ENCODE measurements at places on chromosomes 12 and 14.
A peak's percentile ranks its signal among the peaks of the same experiment; 100 is the strongest.

DNA sequence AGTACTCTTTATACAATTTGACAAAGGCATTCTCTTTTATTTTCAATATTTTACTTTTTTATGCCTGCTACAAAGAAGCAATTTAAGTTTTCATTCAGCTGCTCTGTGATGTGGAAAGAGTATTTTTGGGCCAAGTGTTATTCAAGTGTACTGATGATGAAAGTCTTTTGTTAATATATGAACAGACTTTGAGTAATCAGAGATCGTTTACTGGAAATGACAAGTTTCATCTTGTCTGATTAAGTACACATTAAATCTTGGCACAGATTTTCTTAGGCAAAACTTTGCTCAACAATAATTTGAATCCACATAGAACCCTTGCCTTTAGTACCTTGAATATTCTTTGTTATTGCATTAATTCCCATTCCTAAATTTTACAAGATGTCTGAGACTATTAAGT lies 13.3 kb upstream of the PZP start:
- no peak for DNase-seq

- no peak for DNase-seq
These were observed 128.4 kb downstream of the TTC8 start for GRCh38 chr14:88952901-88953300.

DNA sequence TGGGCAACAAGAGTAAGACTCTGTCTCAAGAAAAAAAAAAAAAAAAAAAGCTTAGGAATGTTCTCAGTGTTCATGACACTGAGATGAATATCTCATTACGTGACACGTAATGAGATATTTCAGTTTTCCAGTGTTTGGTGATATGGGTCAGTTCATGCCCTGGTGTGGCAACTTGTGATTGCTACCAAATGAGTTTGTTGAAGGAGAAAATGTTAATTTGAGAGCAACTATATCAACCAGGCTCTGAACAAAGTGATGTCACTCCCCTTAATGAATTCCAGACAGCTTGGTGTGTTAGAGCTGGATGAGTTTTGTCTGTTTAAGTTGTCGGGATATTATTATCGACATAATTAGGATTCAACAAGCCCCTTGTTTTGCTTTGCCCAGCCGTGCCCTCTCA lies 211.7 kb downstream of the DPF3 start:
- no peak for DNase-seq

- DNase-seq = no peak
These were observed 38.0 kb downstream of the CLMN start for GRCh38 chr14:95281560-95282176.

DNA sequence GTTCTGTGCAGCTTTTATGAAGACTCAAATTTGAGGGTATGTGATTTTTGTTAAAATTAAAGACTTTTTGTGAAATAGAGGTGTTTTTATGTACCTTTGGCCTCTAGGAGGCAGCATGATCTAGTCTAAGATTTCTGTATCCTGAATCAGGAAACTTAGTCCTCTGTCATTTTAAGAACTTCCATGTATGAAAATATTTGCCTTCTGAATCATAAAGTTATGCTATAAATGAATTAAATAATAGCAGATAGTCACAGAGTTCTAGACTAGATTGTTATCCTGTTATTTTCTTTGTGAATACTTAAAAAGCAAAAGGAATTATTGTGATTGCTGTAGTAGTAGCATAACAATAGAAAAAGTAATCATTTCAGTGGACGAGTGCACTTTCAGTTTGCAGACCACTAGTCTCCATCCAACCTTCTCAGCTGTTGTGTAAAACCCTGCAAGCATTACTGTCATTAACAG lies 56.3 kb downstream of the FGD4 start:
- peak; percentile 79 for DNase-seq

- DNase-seq = no peak
These were observed 198.8 kb downstream of the KITLG start for GRCh38 chr12:88381466-88381865.

- no peak for DNase-seq
These were observed 120.5 kb upstream of the NCOR2 start for GRCh38 chr12:124687917-124688316.

DNA sequence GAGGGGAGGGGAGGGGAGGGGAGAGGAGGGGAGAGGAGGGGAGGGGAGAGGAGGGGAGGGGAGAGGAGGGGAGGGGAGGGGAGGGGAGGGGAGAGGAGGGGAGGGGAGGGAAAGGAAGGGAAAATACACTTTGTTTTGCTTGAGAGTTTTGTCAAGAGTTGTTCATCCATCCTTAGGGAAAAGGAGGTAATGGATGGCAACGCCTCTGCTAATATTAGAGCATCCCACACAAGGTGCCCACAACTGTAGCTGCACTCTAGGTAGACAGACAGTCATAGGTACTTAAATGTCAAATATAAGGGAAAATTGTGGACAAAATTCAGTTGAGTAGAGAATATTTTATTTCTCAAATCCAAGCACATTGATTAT lies 2.5 kb upstream of the SSH1 start:
- DNase-seq = no peak

GRCh38 chr14:72771561-72771960 lies 122.3 kb downstream of the DPF3 start:
- DNase-seq = no peak

All from AML-193 (cell line).